ENCODE measurements at places on chromosomes 3 and 15.

GRCh38 chr3:181568248-181568647 lies 143.5 kb upstream of the SOX2 start:
- DNase-seq: no peak

GRCh38 chr3:58049143-58049785 lies 41.0 kb downstream of the FLNB start:
- peak; percentile 99 for DNase-seq

DNA sequence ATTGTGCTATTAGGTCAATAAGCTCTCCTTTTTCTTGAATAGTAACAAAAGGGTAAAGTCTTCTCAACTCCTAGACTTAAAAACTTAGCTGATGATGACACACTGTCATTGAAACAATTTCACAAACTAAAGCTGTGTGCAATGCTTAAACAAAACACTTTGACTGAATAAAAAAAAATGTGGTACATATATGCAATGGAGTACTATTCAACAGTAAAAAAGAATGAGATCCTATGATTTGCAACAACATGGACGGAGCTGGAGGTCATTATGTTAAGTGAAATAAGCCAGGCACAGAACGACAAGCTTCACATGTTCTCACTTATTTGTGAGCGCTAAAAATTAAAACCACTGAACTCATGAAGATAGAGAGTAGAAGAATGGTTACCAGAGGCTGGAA lies 231.9 kb upstream of the UBE2E1 start:
- no peak for DNase-seq

DNA sequence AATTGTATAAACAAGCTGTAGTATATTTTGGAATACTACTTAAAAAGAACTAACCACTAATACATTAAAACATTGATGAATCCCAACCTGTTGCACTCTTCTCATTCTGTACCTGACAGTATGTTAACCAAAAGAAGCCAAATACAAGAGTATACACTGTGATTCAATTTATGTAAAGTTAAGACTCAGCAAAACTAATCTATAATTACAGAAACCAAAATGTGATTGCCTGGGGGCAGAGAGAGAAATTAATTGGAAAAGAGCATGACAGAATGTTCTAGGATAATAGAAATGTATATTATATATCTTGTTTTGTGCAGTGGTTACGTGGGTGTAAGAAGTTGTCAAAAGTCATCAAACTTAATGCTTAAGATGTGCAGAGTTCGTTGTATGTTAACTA lies 31.1 kb downstream of the PIK3CA start:
- DNase-seq: no peak

- DNase-seq: no peak
These were observed 3.2 kb upstream of the KY start for GRCh38 chr3:134654031-134654430.

- DNase-seq: no peak
These were observed 25.4 kb downstream of the GOLGB1 start for GRCh38 chr3:121724130-121724529.

DNA sequence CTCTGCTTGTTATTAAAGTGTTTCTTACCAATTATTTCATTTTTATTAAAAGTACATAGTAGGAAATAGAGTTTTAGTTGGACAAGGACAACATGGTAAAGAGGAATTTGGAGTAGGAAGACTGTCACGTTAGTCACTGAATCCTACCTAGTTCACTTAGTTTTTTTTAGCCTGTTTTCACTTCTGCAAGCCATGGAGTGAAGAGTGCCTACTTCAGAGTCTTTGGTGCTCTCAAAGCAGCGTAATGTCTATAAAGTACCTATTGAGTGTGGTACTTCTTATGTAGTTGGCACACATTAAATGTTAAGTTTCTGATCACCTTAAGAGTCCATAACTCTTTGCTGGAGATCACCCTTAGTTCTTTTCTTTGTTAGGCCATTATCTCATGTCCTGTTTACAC lies 78.7 kb downstream of the LPP start:
- no peak for DNase-seq

DNA sequence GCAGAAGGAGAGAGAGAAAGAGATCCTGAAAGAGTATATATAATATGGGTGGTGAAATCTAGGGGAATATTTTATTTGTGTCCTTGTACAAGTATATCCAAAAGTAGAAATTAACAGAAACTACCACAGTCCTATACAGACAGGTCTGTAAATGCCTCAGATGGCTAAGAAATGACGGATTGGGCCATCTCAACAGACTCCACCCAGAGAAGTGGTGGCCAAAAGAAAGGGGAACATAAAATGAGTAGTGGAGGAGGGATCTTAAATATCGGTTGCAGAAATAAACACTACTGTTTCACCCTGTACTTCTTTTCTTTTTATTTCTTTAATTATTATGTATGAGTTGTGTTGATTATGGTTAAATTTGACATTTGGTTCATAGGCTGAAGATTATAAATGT lies 47.7 kb downstream of the CCR3 start:
- DNase-seq: no peak

- no peak for DNase-seq
These were observed 52.5 kb upstream of the FOXP1 start for GRCh38 chr3:71636001-71636400.

- no peak for DNase-seq
These were observed 120.1 kb downstream of the GALK2 start for GRCh38 chr15:49290191-49290590.

DNA sequence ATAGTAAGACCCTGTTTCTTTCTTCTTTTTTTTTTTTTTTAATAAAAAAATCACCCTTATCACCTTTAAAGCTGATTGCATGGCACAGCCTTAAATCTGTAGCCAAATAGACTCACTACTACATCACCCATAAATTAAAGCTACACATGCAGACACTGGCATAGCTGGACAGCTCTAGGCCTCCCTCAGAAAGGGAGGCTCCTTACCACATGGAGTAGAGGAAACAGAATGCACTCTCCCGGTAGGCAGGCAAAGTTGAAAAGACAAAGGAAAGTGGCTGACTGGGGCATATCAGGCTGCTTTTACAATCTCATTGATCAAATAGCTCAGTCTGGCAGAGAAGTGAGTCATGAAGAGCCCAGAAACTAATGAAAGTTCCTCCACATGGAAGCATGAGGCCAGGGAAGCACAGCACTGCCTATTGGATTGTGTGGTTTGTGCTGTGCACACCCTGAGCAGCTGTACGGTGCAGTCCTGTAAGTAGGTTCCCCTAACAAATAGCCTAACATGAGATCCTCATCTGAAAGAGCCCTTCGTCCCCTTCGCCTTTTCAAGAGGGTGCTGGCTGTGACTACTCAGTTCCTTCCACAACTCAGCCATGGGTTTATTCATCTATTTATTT lies 32.7 kb upstream of the FAM98B start:
- DNase-seq: no peak

DNA sequence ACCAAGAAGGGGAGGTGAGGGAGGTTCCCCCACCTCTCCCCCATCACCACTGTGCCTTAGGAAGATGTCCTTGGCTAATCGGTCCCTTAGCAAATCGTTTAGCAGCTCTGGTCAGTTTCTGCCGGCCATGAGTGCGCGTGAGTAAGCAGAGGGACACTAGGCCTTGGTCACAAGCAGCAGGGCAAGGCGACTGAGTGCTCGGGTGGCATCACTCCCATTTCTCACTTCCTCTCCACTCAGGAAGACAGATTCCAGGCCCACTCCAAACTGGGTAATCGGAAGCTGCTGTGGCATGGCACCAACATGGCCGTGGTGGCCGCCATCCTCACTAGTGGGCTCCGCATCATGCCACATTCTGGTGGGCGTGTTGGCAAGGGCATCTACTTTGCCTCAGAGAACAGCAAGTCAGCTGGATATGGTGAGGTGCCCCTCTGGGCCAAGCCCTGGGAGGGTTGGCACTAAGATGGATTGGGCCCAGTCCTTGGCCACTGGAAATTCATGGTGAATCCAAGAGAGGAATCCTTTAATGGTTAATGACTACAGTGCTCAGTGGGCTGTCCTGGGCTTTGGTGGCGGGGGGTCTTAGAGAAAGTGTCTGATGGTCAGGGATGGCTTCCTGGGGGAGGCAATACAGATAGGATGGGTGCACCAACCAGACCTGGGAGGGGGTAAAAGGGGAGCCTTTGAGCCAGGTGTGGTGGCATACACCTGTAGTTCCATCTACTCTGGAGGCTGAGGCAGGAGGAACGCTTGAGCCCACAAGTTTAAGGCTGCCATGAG lies 4.0 kb downstream of the PARP3 start:
- DNase-seq: no peak

GRCh38 chr15:57256939-57257338 lies 119.4 kb upstream of the CGNL1 start:
- no peak for DNase-seq

DNA sequence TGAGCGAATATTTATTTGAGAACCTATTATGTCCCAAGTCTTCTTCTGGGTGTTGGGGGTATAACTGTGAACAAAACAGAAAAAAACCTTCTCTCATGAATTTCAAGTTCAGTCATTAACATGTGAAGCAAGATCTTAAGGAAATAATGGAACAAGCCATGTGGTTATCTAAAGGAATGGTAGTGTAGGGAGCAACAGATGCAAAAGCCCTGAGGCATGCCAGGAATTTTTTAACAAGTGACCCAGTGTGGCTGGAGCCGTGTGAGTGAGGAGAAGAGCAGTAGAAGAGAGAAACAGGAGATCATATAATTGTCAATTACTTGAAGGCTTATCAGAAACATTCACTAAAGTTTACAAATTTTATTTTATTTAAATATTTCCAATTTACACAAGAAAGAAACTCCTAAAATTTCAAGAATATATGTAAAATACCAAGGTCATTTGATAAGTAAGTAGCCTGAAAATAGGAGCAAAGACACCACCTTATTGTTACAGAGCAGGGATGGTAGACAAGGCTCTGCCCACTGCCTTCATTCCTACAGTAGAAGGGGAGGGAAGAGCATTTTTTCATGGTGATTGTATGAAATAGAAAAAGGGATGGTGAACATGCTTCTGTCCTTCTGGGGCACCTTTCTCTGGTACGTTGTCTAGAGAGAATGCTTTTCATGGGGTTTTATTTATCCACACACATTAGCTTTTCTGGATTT lies 345.1 kb downstream of the PLOD2 start:
- no peak for DNase-seq

GRCh38 chr3:69343875-69344274 lies 42.0 kb downstream of the FRMD4B start:
- DNase-seq: no peak

GRCh38 chr3:171981271-171981605 lies 58.1 kb upstream of the FNDC3B start:
- no peak for DNase-seq

GRCh38 chr3:127572186-127572585 lies 18.3 kb downstream of the TPRA1 start:
- DNase-seq: no peak

DNA sequence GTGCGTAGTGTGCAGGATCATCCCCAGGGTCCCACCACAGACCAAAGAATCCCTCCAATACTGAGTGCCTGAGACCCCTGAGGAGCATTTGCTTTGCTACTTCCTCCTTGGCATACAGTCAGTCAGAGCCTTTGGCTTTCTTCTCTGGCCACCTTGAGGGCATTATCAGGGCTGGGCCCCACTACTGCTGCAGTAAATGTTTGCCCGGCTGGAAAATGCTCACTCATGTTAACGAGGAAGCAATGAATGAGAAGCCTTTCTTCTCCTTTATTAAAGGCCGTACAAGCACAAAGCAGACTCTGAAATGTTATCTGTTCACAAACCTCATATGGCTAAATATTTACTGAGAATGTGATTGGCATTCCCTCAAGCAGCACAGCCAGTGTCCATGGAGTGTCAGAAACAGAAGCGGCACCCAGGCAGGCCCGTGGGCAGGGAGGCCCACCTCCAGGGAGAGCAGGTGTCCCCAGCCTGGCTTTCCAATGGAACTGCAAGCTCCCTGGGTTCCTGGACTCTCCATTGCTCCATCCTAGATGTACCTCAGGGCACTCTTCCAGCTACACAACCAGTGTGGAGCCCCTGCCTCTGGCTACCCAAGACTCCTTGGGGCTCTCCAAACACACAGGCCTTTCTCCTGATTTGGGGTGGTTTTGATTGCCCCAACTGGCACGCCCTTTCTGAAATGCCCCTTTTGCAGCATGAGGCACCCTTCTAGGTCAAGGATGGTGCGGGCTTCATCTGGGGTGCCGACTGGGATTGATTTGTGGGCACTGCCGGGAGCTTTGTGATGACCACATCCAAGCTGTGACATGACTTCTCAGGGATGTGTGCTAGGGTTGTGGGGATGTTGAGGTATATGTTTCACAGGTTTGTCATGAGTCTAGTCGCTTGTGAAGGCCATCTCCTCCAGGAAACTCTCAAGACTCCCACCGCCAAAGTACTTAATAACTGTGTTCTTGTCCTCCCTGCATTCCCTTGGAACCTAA lies 195.6 kb downstream of the FAM43A start:
- no peak for DNase-seq

- DNase-seq: no peak
These were observed 160.1 kb downstream of the PDE8A start for GRCh38 chr15:85141726-85142125.
